ENCODE measurements at places on chromosomes 13 and 19.

DNA sequence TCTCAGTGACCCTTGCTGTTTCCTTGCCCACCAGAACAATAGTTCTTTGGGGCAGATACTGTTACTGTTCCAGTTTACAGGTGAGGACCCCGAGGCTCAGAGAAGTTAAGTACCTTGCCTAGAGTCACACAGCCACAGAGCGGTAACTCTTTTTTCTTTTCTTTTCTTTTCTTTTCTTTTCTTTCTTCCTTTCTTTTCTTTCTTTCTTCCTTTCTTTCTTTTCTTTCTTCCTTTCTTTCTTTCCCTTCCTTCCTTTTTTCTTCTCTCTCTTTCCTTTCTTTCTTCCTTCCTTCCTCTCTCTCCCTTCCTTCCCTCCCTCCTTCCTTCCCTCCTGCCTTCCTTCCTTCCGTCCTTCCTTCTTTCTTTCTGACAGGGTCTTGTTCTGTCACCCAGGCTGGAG lies 4.9 kb upstream of the PRX start:
- no peak for DNase-seq

DNA sequence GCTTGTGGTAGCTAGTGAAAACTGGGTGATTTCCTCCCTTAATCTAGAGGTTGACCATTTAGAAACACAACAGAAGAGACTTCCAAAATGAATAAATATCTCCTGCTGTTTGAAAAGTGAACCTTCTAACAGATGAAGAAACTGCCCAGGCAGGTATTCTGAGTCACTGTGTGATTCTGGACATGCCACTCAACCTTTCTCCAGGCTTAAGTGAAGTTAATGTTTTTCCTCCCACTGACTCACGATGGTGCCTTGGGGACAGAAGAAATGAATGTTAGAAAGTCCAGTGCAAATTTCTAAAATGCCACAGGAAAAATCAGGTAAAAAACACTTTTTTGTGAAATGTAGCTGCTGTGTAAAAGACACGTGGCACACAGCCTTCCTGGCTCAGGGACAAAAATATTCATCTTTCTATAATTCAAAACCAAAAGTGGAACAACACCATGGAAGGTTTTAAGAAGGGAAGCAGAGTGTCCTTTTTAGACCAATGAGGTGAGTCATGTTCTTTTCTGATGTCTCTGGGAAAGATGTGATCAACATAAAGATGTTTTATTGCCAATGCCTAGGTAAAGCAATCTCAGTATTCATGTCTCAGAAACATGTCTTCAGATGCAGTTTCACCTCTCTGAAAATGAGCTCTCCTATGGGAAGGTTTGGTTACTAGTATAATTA lies 9.1 kb downstream of the UBE2L5 start:
- no peak for DNase-seq

DNA sequence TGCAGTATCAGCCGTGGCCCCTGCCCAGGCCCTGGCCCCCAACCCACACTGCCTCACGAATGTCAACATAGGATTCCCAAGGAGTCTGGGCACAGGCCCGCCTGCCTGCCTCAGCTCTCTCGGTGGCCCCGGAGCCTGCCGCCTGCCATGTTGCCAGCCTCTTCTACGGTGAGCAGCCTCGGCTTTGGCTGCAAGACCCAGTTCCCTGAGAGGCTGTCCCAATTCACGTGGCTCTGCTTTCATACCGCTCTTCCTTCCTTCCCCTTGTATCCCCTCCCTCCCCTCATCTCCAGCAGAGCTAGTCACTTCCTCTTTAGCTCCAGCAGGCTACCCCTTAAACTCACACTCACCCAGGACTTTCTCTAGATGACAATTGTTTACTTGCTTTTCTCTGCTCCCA lies 42.7 kb downstream of the SERP2 start:
- no peak for DNase-seq

GRCh38 chr13:25024175-25024574 lies 71.8 kb upstream of the PABPC3 start:
- no peak for DNase-seq

DNA sequence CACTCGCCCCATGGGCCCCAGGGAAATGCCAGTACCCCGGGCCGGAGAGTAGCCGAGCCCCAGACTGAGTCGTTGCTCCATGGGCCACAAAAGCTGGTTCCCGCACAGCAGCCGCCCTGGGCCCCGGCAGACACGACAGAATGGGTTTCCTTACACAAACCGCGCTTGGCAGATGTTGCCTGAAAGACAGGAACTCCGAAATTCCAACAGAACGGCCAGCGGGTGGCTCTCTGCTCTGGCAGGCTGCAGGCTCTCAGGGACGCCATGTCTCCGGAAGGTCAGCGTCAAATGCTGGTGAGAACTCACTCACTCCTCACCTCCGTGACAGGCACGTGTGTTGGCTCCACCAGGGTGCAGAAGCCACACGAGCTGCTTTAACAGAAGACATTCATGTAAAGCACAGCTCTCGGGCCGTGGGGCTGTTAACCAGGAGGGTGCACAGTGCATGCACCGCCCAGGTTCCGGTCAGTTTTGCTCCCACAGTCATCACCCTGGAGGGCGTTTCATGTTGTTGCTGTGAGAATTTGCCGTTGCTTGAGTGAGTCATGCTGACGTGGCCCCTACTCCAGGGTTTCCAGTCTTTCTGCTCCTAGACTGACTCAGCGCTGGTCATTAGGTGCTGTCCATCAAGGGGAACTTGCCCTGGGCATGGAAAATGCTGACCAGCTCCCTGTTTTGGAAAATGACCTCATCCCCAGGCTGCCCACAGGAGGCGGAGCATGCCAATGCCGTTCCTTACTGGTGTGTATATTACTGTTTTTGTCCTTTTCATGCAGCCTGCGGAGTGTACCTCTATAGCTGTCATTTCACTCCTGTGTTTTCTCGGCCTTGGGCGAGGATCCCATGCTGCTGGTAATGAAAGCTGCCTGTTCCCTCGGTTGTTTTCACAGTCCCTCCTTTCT lies 44.8 kb downstream of the ANKRD10 start:
- DNase-seq: no peak

GRCh38 chr13:99600318-99600717 lies 99.0 kb downstream of the TM9SF2 start:
- DNase-seq: no peak

GRCh38 chr19:13240312-13241022 lies 90.3 kb downstream of the IER2 start:
- no peak for DNase-seq

- no peak for DNase-seq
Observed at GRCh38 chr19:10751109-10751953, 33.5 kb downstream of the DNM2 start.

DNA sequence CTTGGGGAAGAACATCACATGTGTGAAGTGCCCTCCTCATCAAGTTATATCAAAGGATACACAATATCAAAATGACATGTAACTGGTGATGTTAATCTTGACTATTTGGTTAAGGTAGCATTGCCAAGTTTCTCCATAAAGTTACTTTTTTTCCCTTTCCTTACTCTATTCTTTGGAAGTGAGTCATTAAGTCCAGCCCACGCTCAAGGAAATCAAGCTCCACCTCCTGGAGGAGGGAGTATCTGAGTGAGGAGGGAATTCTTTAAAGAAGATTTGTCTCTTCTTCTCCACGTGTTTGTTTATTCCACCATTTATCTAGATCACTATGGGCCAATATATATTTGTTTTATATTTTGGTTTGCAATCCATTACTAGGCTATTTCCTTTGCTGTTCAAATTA lies 33.6 kb upstream of the FNDC3A start:
- DNase-seq: no peak

- no peak for DNase-seq
Observed at GRCh38 chr19:19489804-19490204, 25.5 kb downstream of the TSSK6 start.

DNA sequence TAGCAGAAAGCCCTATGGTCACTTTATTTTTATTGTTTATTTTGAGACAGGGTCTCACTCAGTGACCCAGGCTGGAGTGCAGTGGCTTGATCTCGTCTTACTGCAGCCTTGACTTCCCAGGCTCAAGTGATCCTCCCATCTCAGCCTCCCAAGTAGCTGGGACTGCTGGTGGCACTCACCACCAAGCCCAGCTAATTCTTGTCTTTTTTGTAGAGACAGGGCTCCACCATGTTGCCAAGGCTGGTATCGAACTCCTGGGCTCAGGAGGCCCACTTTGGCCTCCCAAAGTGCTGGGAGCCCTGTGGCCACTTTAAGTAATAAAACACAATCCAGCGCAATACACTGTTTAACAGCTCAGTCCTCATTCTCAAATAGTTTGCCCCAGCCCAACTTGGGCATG lies 69.3 kb downstream of the NUFIP1 start:
- DNase-seq: no peak

- no peak for DNase-seq
Observed at GRCh38 chr13:43686557-43686956, 100.2 kb downstream of the ENOX1 start.

DNA sequence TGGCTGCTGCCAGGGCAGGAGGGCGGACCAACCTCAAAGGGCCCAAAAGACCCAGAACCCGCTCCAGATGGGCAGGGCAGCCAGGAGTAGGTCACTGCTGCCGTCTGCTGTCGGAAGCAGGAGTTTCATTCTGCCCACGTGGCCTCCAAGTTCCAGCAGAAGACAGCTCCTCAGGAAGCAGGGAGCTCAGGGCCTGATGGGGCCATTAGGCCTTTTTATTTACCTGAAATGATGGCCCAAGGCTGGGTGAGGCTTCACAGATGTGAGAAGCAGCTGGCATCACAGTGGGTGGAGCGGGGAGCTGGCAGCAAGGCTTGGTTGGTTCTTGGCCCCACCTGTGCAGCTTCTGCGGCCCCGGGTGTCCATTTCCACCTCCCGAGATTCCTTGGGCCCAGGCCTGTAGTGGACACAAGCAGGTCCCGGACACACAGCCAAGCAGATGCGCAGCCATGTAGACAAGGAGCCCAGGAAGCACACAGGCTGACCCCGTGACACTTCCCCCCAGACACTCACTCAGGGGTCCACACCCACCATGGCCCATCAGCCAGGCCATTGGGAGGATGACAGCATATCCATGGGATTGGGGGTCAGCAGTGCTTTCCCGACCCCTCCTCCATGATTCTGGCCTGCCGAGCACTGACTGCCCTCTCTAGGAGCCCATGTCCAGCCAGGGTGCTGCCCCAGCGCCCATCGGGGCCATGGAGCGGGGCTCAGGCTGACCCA lies 26.4 kb downstream of the C13orf46 start:
- no peak for DNase-seq

GRCh38 chr19:42253245-42254088 lies 1.5 kb downstream of the ERF start:
- peak; percentile 51 for DNase-seq

DNA sequence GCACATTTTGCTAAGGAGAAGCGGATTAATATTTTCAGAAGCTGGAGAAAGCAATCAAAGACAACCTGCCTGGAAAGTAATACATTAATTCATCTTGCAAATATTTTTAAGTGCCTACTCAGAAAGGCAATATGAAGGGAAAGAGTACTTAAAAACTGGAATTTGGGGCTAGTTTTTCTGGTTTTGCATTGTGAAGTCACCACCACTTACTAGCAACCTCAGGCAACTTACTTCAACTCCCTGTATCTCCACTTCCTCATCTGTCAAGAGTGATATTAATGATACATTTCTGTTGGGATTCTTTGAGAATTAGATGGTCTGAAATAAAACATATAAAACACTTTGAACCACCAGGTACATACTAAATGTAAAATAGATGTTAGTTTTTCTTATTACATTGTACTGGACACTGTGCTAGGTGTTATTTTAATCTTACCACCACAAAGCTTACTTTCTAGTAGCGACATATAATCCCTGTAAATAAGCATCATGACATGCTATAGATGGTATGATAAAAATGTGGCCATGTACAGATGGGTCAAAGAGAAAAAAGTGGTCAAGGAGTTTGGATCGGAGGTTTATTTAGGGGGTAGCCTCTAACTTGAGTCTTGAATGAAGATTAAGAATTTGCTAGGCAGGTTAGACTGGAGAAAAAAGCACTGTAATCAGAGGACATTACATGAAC lies 101.2 kb downstream of the SPRY2 start:
- no peak for DNase-seq

DNA sequence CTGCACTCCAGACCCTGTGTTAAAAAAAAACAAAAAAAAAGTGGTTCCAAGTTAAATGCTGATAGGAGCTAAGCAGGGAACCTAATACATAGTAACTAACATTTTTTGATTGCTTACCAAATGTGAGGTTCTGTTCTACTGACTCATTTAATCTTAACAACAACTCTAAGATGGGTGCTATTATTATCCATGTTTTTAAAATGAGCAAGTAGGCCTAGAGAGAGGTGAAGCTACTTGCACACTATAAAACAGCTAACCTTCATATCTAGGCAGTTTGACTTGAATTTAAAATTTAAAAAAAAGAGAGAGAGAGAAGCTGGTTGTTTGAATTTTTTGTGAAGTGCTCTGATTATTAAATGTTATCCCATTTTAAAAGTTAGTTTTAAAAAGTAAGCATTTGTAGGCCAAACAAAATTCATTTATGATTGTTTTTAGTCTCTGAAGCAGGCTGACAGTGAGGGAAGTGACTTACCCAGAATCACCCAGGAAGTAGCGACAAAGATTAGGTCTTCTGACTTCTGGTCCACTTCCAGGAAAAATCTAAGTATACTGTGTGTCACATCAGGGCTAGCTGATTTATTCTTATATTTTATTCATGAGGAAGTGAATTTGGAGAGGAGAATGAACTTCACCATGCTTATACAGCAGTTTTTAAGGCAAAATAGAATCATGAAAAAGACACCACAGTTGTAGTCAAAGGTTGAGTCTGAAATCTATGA lies 2.4 kb downstream of the SIGLECL1 start:
- no peak for DNase-seq

DNA sequence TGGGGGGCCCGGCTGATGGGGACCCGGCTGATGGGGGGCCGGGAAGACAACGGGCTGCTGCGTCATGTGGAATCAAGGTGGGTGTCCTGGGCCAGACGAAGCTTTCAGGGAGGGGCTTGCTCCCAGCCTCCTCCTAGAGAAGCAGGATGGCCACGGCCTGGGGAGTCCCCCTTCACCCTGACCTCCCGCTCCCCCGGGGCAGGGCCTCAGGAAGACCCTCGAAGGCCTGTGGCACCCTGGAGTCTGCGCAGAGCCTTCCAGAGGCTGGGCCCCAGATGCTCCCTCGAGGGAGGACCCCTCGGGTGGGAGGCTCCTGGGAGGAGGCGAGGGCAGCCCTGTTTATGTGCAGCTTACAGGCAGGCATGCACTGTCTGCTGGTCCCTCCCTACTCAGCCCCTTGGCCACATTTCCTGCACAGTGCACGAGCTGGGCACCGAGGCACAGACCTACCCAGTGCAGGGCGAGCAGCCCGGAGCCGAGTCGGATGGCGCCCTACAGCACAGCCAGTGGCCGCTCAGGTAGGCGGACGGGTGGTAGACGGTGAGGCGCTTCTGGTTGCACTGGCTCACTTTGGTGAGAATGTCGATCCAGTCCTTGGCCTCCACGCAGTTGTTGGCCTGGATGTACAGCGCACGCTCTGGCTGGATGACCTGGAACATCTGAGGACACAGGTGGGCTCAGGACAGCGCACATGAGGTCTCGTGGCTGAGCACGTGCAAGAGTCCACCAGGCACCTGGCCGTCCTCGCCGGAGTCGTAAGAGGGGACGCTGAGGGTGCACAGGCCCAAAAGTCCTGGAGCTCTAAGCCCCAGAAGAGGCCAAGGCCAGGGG lies 22.4 kb upstream of the C13orf46 start:
- no peak for DNase-seq

All from stimulated activated CD4-positive, alpha-beta T cell treated with anti-CD3 and anti-CD28 coated beads, TNF-alpha, amount 100 ng/mL, for 1 hour (primary cell).